ENCODE measurements at places on chromosomes 6 and 20.

DNA sequence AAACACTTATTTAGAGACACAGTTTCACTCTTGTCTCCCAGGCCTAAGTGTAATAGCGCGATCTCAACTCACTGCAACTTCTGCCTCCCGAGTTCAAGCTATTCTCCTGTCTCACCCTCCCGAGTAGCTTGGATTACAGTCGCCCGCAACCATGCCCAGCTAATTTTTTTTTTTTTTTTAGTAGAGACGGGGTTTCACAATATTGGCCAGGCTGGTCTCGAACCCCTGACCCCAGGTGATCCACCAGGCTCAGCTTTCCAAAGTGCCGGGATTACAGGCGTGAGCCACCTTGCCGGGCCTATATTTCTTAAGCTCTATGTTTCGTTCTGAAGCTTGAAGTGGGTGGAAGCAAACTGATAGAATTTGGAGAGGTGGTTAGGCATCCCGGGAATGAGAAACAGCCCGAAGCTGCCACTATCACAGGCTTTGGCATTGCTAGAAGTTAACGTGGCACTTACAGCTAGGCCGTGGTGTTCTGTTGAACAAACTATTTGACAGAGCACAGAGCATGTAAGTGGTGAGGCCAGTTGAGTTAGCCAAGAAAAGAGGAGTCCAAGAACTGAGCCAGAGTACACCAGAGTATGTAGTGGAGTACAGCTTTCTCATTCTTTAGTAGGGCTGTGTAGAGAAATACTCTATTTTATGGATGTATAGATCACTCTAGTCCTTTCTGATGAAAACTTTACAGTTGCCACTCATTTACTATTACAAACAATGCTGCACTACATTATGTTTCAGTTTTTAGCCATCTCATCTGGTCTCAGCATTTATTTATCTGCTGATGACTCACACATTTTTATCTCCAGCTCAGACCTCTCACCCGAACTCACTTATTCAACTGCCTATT is 62.0 kb upstream of the HFE start:
- DNase-seq: no peak

- DNase-seq: no peak
Measured at GRCh38 chr20:18321316-18321715, 33.0 kb downstream of the ZNF133 start.

- DNase-seq: no peak
Measured at GRCh38 chr6:152170702-152171667, 363.5 kb downstream of the ESR1 start.

- DNase-seq: no peak
Measured at GRCh38 chr6:68049562-68049961, 585.5 kb upstream of the ADGRB3 start.

GRCh38 chr6:109235481-109236038 is 140.3 kb downstream of the CEP57L1 start:
- DNase-seq: no peak

DNA sequence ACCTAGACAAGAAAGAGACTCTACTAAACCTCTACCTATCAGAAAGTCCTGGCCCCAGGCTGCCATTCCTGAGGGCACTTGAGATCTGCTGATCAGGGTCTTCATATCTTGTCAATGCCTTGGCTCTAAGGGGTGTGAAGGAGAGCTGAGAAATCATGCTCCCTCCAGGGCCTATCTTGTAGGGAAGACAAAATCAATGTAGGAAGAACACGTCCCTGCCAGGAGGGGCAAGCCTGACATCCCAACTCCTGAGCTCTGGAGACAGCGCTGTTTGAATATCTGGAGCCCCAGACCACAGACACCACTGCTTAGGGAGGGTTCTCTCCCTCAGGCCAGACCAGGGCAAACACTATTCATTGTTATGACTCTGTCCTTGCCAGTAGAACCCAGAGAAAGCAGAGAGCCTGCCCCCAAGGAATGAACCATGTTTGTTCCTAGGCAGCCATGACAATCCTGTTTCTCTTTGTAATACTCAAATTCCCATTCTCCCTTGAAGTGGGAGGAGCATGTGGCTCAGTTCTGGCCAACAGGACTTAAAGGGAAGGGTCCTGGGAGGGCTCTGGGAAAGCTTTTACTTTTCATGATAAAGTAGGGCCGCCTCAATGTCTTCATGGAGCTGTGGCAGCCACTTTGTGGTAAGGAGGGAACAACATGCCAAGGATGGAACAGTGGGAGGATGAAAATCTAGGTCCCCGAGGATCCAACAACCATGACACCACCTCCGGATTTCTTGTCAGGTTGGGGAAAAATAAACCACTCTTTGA is 1.8 kb upstream of the FASTKD5 start:
- no peak for DNase-seq

GRCh38 chr20:47620808-47621805 is 119.4 kb downstream of the NCOA3 start:
- no peak for DNase-seq

DNA sequence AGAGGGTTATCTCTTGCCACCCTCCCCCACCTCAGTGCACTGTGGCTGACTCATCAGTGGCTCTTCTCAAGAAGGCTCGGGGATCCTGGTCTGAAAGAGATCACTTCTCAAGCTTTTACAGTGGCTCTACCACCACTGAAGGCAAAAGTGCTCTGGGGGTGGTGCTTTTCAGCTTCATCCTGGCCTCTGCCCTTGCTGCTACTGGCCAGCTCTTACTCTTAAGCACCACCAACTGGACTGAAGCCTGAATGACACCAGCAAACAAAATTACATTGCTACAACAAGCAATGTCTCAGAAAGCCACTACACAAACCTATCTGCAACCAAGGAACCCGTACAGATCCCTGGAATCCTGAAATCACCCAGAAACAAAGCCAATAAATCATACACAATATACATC is 402.1 kb downstream of the EPHA7 start:
- no peak for DNase-seq

DNA sequence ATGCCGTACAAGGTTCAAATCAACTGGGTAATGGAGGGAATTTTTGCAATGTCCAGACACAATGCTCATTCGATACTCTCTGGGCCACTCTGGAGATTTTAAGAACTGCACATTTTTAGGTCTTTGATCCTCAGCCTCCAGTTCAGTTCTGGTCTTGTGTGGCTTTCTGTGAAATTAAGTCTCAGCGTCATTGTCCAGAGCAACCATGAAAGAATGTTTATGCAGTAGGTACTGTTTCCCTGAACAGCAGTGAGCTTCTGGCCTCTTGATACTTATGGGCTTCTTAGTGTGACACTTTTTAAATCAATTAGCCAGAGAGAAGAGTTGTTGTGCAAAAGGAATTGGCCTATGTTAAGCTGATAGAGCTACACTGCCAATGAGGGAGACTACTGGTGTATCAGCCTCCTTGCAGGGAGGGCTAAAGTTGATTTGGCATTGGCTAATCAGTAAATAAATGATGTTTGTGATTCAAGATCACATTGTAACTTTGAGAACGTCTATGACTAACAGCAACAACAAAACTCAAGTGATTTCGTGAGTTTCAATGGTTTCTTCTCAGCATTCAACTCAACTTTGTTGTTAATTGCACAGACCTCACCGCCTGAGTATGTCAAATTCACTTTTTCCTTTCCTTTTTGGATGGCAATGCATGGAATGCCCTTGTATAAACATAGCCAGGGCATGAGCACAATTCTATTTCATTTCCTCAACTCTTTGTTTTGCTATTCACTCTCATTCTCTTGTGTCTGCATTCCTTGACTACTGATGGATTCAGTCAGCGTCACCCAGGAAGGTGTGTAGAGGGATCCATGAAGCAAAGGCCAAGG is 85.1 kb downstream of the GJA1 start:
- no peak for DNase-seq

- no peak for DNase-seq
Measured at GRCh38 chr20:53808733-53809132, 215.1 kb upstream of the ZNF217 start.

DNA sequence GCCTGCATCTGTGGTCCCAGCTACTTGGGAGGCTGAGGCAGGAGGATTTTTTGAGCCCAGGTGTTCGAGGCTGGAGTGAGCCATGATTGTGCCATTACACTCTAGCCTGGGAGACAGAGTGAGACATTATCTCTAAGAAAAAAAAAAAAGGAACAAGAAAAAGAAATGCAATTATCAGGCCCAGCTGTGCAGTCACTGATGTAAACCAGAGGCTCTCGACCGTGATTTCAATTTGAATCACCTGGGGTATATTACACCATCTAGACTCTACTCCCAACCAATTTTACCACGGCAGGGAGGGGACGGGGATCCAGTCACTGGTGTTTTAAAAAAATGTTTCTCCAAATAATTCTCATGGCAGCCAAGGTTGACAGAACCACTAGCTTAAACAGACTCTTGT is 48.8 kb upstream of the NKX2-2 start:
- no peak for DNase-seq

DNA sequence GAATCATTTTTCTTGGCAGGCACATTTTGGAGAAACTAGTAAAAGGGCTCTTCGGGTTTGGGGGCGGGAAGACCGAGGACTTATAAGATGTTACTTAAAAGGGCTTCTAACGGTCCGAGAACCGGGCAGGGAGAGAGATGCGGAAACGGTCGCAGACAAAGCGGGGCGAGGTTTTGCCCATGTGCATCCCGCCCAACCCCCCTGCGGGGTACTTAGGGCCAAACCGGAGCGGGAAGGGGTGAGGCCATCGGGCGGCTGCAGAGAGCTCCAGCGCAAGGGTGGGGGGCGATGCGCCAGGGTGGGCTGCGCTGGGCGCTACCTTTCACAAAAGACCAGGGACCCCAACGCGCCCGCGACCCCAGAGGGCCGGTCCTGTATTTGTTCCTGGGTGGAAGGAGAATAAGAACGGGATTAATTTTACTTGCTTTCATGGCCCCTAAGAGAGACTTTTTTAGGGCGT is 616 bp downstream of the TUBB start:
- DNase-seq: no peak

DNA sequence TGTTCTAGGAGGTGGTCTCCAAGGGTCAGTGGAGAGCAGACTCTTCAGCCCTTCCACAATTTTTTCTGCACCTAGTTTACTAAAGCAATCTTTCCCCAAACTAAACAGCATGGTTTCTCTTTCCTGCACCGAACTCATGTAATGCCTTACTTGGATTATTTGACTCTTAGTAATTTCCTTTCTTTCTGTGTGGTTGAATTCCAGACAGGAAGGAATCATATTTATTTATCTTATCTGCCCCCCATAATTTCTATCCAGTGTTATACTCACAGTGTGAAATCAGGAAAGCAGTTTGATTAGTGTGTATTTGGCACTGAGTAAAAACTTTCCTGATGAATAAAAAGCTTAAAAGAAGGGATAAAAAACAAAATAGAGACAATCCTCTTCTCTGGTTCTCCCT is 140.3 kb upstream of the STMND1 start:
- DNase-seq: no peak

DNA sequence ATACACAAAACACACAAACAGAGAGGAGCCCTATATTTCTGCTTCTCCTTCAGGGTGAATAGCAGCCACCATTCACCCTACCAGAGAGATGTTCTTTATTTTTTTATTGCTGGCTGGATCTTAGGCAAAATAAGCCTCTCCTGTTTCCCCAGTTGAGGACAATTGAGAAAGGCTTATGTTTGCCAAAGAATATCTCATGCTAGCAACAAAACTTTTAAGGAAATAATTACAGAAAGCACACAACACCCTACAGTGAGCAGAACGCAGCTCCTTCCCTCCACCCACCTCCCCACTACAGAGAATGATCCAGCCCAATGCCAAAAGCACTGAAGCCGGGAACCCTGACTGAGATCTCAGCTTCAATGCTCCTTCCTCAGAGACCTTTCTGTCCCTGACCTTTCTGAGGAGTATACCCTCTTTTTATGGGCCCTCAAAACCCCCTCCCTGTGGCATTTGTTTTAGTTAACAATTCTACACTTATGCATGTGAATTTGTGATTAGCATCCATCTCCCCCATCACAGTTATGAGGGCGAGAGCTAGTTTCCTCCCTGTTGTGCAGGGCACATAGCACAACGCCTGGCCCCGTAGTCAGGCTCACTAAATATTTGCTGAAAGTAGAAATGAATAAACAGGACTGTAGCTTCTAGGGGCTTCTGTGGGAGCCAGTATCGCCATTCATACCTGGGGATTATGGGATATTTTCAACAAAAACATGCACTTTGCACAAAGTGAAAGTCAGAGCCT is 491.6 kb upstream of the CDH4 start:
- no peak for DNase-seq

GRCh38 chr6:152993431-152993830 is 9.1 kb downstream of the MTRF1L start:
- DNase-seq: no peak

DNA sequence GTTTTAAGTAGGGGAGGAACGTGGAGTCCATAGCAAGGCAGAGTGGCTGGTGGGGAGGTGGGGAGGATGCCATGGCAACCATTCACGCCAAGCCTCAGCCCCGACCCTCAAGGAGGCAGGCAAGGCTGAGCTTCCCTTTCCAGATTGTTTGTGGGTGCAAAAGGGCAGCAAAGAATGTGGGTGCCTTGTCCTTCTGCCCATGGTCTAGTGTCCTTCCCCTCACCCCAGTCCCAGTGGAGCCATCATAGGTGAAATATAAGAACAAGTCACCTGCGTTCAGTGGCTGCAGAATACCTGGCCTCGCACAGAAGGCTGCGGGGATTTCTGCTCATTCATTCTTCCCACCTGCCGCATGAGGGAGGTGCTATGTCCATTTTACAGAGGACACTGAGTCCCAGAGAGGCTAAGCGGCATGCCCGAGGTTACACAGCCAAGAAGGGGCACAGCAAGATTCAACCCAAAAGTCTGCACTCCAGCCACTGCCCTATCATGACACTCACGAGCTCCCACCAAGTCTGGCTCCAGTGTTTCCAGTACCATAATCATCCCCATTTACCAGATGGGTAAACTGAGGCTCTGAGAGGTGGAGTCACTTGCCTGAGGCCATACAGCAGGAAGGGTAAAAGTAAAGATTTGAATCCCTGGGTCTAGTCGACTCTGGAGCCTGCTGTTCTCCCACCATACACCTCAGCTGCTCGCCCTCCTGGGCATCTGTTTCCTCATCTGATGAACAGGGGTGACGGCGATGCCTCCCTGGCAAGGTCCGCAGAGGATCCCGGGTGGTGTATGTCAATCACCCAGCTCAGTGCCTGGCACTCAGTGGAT is 100.8 kb downstream of the CEBPB start:
- DNase-seq: no peak

- DNase-seq: no peak
Measured at GRCh38 chr20:37205130-37205529, 25.8 kb upstream of the MROH8 start.

- no peak for DNase-seq
Measured at GRCh38 chr6:113050979-113051378, 703.8 kb downstream of the RFPL4B start.

- DNase-seq: no peak
Measured at GRCh38 chr20:371755-372542, 8.6 kb upstream of the TRIB3 start.

DNA sequence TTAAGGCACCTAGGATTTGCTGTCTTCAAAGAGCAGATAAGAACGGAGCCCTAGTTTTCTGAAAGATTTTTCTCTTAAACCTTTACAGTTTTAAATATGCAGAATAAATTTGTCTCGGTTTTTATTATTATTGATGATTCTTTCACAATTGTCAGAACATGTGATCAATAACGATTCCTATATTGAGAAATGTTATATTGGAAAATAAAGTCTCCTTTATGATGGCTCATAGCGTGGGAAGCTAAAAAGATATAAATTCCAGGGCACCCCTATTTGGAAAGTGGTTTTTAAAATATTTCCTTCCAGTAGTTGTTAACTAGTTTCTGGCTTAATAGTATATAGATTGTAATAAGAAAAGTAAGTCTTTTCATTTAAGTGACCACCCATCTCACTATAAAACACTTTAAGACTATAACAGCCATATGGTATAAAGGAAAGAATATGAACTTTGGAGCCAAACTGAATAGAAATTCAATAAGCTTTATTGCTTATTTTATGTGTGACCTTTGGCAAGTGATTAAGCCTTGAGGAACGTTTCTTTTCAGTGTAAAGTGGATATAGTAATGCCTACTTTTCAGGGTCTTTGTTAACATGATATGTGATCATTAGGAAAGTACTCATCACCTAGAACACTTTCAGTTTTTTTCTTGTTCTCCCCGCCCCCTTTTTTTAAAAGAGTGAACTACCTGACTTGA is 369.6 kb downstream of the LAMA2 start:
- DNase-seq: no peak
